ENCODE measurements at places on chromosomes 16 and 17.

DNA sequence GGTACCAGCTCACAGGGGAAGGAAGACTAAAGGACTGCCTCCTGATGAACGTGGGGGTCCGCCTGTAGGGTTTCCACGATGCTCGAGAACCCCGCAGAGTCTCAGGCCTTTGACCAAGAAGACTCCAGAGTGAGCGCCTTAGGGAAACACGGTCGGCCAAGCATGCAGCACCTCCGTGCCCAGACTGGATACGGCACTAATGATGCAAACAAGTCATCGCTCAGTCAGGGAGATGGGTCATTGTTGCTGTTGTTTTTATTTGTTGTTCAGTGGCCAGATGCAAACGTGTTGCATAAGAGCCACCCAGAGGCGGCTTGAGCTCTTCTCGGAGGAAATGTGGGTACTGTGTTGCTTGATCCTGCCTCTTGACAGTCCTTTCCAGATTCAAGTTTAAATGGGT is 19.3 kb upstream of the RBFOX3 start:
- H3K4me3 ChIP-seq, result no peak overlapping the region
- H3K27me3 ChIP-seq, result no peaks in the 10 kb centered on the region
- H3K36me3 ChIP-seq, result no peaks in the 10 kb centered on the region

- peaks cover 15% of the 10 kb centered on the region for H3K36me3 ChIP-seq
- H3K27ac ChIP-seq, result no peak overlapping the region
- peak overlapping the region; percentile 73 for H3K4me3 ChIP-seq
- H3K4me1 ChIP-seq, result peaks cover 20% of the 10 kb centered on the region
- DNase-seq, result peak; percentile 51
Measured at GRCh38 chr16:84648595-84649510, 542 bp downstream of the KLHL36 start.

GRCh38 chr16:22938647-22939046 is 124.7 kb downstream of the HS3ST2 start:
- no peaks in the 10 kb centered on the region for H3K36me3 ChIP-seq
- H3K4me3 ChIP-seq, result no peak overlapping the region
- DNase-seq, result no peak
- no peaks in the 10 kb centered on the region for H3K27me3 ChIP-seq
- H3K4me1 ChIP-seq, result peaks cover 23% of the 10 kb centered on the region
- 0 out of 2 replicates have a peak overlapping the region, but pooled peaks have one; percentile 61 for H3K27ac ChIP-seq

- H3K4me1 ChIP-seq, result peaks cover 56% of the 10 kb centered on the region
- H3K27me3 ChIP-seq, result no peaks in the 10 kb centered on the region
- peak overlapping the region; percentile 88 for H3K4me3 ChIP-seq
- peak; percentile 53 for DNase-seq
Measured at GRCh38 chr17:28746611-28747050, 2.8 kb downstream of the TRAF4 start.

- peaks cover 32% of the 10 kb centered on the region for H3K36me3 ChIP-seq
- no peak overlapping the region for H3K4me3 ChIP-seq
- DNase-seq, result peak; percentile 22
- peak overlapping the region; percentile 50 for H3K27ac ChIP-seq
Measured at GRCh38 chr16:68290450-68290849, 20.3 kb downstream of the SLC7A6OS start.

- H3K27ac ChIP-seq, result no peak overlapping the region
- no peaks in the 10 kb centered on the region for H3K27me3 ChIP-seq
- no peak overlapping the region for H3K4me3 ChIP-seq
- DNase-seq, result no peak
- H3K36me3 ChIP-seq, result peaks cover 17% of the 10 kb centered on the region
Measured at GRCh38 chr17:71427801-71428200, 693.0 kb upstream of the SOX9 start.

Measured in WTC11 (cell line).